ENCODE measurements at places on chromosomes 5 and 9.

GRCh38 chr9:107478805-107479204 is 10.8 kb downstream of the KLF4 start:
- DNase-seq = no peak

- no peak for DNase-seq
These were observed 28.5 kb upstream of the PTGER4 start for GRCh38 chr5:40651201-40651600.

DNA sequence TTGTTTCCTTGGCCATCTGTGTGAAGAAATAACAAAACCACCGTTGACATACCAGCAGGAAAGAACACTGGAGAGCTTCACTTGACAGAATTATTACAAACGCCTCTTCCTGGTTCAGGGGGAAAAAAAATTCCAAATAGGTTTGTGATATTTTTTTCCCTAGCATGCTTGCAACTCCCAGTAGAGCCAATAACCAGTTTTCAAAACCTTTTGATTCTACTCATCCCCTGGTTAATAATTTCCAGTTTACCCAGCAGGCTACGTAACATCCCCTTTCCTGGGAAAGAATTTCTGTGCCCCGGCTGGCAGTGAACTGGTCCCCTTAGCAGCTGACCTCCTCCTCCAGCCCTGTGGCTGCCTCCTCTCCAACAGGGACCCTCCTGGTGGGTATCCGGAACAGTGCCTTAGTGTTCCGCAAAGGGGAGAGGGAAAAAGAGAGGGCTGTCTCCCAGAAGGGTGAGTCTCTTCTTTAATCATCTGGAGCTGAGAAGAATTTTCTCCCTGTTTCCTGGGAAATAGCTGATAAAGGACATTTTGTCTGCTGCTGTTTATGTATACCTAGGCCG is 72.8 kb upstream of the BOD1 start:
- DNase-seq = no peak

DNA sequence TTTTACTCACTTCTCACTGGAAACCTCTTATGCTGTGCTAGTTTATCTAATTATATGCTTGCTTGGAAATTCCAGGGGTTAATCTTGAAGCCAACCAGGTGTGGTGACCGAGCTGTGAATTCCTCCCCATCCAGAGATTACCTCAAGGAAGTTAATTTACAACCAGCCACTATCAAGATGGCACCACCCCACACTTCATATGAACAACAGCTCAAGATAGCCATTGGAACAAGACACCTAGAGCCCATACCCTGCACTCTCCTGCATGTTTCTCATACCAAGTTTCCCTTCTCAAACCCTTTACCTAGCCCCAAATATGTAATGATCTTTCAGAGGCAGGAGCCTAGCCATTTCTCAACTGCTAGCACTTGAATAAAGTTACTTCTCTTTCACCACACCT is 2156.9 kb upstream of the C9orf72 start:
- DNase-seq = no peak

DNA sequence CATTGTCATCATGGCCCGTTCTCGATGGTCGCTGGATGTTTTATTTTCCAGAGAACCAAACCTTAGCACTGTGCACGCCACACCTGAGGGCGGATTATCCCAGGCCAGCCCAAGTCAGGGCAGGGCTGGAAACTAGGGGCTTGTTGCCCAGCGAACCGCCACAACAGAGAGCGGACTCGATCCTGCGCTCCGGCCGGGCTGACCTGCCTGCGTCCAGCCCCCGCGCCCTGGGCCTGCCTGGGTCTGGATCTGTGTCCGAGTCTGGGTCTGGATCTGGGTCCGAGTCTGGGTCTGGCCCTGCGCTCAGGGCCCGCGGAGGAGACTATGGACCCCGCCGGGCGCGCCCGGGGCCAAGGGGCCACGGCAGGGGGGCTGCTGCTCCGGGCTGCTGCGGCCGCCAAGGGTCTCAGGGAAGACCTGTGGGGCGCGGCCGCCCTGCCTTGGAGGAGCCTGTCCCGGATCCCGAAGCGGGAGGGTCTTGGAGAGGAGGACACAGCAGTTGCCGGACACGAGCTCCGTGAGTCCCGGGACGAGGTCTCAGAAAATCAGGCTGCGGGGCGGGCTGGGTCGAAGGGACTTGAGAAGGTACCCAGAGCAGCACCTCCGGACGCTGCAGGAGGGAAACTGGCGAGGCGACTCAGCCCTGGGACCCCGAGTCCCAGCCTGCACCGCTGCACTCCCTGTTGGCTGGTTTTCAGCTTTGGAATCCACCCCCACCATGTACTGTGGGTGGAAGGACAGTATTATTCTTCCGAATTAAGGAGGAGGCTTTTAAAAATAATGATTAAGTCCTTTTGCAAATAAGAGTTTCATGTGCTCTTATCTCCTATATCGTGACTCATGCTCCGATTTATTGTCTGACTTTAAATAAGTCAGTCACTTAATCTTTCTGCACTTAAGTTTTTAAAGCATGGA is at the start of gene ANKDD1B:
Gene ANKDD1B (plus strand): TSS at position 143 of the 915 bp plus-strand sequence. CDS start 182 bp downstream, at position 325.
- DNase-seq = no peak

GRCh38 chr9:124449381-124450151 is 685 bp upstream of the ADGRD2 start:
- no peak for DNase-seq

GRCh38 chr5:55680353-55680752 is 31.8 kb downstream of the SLC38A9 start:
- DNase-seq = no peak

DNA sequence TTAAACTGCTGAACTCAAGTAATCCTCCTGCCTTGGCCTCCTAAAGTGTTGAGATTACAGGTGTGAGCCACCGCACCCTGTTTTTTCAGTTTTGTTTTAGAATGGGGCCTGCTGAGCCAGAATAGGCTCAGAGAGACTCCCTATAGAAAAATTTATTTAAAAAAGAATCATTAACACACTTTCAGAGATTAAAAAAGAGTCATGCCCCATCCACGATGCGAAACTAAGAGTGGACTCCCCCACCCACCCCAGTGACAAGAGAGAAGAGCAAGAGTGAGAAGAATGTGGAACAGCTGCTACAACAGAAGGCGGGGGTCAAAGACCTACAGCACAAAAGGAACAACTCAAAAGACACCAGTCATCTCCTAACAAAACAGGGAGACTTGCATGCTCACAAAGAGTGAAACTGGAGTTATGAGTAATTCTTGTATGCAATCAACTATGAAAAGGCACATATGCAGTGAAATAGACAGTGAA is 47.2 kb downstream of the GLDC start:
- no peak for DNase-seq

- DNase-seq = no peak
These were observed 1062.6 kb downstream of the NR2F1-AS1 start for GRCh38 chr5:92518318-92518904.

DNA sequence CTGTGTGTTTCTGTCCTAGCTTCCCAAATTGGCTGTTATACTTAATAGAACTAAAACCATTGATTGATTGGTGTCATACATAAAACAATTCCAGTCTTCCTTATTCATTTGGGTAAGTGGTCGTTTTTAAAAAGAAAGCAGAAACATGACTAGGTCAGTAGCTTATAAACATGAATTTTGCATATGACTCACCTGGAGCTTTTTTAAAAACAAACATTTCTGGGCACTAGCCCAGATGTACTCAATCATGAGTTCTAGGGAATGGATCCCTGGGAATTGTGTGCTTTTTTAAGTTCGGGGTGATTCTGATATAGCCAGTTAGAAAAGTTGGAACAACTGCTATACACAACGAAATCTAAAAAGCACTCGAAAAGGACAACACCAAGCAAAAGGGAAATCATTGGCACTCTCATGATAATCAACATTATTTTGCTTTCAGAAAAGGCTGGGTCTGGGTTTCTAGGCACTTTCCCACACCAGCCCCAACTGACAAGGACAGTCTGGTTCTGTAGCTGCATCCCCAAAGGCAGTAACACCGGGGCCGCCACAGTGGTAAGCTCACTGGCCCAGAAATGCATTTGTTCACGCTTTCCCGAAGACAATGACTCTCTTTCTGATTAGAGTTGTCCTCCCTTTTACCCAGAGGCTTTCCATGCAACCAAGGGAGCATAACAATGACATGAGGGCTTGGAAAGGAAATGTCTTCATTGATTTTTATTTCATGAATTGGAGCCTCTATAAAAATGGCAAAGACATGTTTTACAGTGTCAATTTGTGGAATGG is 664.9 kb upstream of the WWC1 start:
- no peak for DNase-seq

GRCh38 chr5:91027405-91028139 is 355.5 kb downstream of the ARRDC3 start:
- no peak for DNase-seq

GRCh38 chr5:172648013-172648381 is 6.9 kb downstream of the NEURL1B start:
- no peak for DNase-seq

DNA sequence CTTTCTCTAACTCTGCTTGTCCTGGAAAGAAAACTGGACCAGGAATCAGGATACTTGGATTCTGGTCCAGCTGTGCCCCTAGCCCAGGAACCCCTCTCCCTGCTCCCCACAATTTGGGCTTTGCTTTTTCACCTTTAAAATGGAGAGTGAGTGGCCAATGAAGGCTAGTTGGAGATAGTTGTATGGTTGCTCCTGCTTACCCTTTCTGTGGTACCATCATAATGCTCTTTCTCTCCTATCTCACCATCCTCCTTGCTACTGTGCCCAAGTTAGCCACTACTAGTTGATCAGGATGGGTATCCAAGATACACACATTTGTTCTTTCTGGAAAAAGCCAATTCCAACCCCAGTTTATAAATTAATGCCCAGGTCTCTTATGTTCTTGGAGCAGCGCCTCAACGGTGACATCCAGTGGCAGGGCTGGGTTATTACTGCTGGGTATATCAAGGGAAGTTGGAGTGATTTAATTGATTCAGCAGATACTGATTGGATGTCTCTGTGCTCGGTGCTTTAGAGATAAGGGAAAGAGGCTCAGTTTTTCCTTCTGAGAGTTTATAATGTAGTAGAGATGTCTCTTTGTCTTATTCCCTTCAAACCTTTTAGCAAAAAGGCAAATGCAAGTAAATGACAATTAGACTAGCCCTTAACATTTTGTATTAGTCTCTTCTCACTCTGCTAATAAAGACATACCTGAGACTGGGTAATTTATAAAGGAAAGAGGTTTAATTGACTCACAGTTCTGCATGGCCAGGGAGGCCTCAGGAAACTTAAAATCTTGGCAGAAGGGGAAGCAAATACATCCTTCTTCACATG is 38.5 kb downstream of the FAXDC2 start:
- peak; percentile 17 for DNase-seq

DNA sequence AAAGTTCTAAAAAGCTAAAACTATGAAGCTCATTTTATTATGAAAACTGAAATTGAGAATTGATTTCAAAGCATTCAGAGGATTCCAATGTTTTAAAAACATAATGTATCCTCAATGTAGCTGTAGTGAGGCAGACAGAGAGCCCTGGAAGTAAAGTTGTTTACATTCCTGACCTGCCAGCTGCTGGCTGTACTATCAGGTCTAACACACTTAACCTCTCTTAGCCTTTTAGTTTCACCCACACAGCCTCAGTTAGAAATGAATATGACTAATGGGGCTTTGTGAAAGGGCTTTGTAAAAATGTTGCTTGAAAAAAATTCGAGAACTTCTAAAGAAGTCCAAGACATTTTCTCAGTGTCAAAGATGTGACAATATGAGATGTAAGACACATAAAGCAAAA is 122.6 kb downstream of the FBXL17 start:
- no peak for DNase-seq

Measured in stimulated activated CD8-positive, alpha-beta memory T cell treated with anti-CD3 and anti-CD28 coated beads, Interleukin-2, amount 100 ng/mL, for 1 hour (primary cell).